Daoy (cell line): ENCODE measurements at places on chromosomes 6 and 20. TPM values are rescaled to one million over a fixed set of nuclear protein-coding genes. Genes with fewer than 3 reads are reported as not detected.

Gene TMEM200A
- total RNA-seq: not detected in 2 replicates

GRCh38 chr20:63100174-63100925, 93.6 kb upstream of the BHLHE23 start:
- no peak for DNase-seq

DNA sequence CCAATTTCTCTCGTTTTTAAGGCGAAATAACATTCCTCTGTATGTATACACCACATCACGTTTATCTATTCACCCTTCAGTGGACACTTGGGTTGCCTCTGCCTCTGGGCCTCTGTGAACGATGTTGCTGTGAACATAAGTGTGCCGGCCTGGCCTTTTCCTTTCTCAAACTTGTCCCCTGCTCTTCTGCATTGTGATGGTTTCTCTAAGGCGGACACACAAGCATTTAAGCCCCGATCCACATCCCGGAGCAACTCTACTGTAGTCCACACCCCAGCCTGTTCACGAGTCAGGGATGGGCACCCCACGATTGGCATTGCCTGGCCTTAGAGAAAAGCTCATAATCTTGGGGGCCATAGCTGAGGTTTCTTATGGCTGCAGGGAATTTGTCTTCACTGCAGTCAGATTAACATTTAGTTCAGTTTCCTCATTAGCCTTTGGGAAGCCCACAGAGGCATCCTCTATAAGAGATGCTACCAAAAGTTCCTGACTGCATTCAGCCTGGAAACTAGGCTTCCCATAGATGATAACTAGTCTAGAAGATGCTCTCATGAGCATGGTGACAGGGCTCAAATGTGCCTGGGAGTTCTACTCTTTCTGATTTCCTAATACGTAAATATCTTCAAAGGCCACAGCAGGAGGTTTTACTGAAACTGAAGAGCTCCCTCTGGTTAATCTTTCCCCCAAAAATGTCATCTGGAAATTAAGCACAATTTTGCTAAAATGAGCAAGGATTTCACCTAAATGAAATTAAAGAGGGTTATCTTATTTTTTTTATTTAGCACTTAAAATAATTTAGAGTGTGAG, 762 bp downstream of the ZC3H12D start:
- DNase-seq: no peak

Gene MDFI
- total RNA-seq: 45.7 and 53.7 TPM in 2 replicates

DNA sequence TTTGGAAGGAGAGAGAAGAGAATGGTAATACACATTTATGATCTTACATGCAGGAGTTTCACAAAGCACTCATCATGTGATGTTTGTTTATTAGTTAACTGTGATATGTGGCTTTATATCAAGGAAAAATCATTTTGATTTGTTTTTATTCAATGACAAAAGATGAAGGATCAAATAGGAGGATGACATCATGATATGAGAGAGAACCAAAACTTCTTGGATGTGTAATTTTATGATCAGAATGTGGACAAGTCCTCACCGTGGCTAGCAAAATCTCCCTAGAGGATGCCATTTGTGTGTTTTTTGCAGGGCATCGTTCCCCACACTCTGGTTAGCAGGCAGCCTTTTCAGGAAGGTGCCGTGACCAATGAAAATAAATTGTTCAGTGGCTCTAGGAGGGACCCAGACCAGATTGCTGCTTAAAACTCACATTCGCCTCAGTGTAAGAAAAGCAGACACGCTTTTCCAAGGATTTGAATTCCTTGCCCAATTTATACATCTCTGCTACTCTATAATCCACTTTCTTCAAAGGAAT, 552.7 kb downstream of the NKAIN2 start:
- DNase-seq: no peak

DNA sequence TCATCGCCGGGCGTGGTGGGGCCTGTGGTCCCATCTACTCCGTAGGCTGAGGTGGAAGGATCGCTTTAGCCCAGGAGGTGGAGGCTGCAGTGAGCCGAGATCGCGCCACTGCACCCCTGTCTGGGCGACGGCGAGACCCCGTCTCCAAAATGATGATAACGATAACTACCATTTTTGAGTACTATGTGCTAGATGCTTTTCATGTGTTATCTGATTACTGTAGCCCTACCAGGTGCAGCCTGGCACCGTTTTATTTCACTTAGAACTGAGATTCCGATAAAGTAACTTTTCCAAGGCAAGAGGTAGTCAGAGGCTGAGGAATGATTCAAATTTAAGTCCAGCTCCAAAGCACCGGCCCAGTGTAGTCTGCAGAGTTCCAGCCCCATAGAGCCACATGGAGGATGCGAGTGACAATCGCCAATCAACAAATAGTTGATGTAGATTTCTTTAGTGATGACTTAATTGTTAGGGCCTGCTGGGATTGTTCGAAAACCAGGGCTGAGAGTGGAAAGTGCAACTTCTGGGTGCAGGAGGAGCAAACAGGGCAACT, 727 bp downstream of the ERMARD start:
- DNase-seq: no peak

DNA sequence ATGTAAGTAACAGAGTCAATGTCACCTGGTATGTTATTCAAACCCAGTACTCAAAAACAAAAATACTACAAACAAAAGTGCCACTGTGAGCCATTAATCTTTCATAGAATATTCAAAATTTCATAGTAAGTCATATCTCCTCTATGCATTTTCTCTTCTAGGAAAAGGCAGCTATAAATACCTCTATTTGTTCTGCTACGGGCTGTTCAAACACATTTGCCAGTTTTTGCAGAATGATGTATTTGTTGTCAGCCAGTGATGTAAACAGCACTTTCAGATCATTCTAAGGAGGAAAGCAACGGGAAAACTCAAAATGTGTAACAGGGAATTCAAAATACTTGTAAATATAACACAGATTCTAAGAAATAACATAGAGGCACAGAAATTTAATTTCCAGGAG, 388.2 kb downstream of the SYNE1 start:
- no peak for DNase-seq

GRCh38 chr6:169250660-169251059, 3.0 kb downstream of the THBS2 start:
- DNase-seq: peak; percentile 90

DNA sequence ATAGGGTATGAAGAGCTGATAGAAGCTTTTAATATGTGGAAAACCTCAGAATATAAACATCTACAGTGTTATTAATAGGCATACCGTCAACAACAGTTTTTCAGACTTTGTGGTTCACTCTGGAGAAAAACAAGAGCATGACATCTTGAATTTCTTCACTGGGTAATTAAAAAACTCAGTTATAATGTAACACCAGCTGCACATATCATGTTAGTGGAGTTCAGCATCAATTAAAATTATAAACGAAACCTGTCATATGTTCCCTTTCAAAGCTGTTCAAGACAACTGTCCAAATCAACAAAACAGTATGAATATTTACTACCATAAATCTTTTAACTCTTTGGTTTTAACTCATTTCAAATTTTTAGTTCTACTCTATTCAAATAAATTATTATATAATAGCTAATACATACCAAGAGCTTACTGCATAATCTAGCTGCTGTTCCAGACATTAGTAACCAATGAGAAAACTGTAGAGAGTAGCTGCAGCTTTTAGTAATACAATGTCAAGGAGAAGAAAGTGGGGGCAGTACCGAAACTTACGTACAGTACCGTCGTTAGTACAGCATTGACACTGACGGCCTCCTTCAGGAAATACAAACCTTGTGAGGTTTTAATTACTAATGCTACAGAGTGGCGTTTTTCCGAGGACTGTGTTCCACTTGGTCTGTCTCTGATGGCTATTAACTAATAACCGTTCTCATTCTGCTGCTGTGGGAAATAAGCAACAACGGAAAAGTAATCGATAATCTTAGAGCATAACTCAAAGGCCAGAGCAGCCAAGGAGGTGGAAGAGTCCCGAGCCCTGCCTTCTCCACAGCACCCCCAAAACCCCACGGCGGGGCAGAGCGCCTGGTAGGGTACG, 532 bp upstream of the PM20D2 start:
- DNase-seq: peak; percentile 15

DNA sequence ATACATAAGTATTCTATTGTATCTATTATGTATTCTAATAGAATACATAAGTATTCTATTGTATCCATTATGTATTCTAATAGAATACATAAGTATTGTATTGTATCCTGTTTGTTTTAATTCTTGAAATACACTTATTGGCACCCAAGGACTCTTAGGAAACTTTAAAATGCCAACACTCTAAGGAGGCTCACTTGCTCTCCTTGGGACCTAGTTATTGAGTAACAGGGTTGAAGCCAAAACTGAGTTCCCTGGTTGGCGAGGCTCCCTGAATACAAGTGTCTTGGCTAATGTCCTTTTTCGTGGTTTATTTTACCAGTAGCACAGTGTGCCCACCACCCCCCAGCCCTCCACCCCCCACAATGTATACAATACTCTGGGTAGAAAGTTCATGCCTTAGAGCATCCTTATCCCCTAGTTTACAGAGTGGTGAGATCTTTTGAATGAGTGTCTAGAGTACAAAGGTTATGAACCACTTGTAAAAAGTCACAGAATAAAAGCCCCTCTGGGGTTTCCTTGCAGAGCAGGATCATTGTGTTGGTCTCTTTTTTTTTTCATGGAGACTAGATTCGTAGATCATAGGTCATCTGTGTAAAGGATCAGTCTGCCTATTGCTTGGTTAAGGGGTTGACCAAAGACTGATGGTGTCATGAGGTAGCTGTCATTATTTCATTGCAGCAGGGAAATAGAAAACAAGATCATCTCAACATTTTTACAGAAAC, 32.5 kb upstream of the PRDM1 start:
- DNase-seq: no peak

DNA sequence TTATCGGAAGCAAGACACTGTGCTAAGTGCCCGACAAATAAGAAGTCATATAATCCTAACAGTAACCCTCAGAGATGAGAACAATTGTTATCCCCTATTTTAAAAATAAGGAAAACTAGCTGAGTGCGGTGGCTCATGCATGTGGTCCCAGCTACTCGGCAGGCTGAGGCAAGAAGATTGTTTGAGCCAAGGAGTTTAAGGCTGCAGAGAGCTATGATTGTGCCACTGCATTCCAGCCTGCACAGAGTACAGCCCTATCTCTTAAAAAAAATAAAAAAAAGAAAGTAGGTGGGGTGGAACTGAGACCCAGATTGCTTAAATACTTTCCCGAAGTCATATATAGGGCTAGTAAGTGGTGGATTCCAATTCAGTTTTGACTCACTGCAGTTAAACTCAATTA, 84.7 kb downstream of the UST start:
- no peak for DNase-seq

GRCh38 chr20:55668631-55669030, 336.7 kb downstream of the CBLN4 start:
- DNase-seq: no peak

- no peak for DNase-seq
Observed at GRCh38 chr6:79607000-79607399, 24.1 kb upstream of the SH3BGRL2 start.

Gene GHRH
- not detected in 2 replicates for total RNA-seq

GRCh38 chr6:52749556-52750152, 13.6 kb downstream of the GSTA2 start:
- no peak for DNase-seq

GRCh38 chr6:136251394-136251793, 1.3 kb upstream of the MTFR2 start:
- DNase-seq: no peak

GRCh38 chr6:291697-292505, at the start of gene DUSP22:
Gene DUSP22 (plus strand): TSS chr6:292487. CDS start chr6:292540, 53 bp downstream.
- peak; percentile 97 for DNase-seq

DNA sequence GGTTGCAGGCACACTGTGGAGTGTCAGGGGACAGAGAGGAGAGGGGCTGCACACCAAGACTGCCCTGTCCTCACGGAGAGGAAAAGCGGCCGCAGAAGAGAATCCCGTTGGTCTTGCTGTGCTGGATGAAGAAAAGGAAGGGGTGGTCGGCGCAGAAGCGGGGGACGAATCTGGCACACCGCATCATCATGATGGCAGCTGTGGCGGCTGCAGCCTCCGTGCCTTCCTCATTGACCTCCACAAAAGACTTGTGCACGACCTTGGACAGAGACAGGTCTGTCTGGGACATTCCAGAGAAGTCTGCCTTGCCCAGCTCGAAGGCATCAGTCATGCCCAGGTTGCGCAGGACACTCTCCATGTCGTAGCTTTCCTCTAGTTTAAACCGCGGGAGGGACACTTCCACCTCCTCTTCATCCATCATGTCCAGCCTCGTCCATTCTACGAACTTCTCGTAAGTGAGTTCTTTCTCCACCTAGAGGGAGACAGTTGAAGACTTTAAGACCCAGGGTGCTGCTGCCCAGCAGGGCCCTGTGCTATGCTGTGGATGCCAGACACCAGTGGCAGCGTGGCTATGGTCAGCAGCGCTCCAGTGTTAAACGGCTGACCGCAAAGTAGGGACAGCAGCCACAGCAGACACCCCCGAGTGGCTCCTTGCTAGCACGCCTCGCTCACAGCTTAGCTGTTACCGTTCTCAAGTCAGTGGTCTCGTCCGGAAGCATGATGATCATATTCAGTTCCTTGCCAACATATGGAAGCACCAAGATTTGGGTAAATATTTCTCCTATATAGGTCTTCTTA, 22.9 kb downstream of the SERPINB6 start:
- no peak for DNase-seq

DNA sequence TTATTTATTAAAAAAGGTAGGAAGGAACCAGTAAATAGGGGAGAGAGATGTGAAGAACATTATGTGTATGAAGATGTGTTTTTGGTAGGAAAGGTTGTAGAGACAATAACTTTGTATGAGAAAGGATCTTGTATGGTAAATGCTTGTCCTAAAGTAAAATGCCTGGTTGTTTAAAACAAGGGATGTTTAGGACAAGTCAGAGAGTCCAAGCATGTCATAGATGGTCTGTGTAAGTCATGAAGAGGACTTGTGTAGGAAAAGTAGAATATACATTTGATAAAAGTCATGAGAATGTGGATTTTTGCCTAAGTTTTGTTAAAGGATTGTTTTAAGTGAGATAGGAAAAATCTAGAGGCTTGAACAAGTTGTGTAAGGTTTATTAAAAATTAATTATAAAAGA, 325.1 kb downstream of the CDH26 start:
- no peak for DNase-seq

Gene EYS
- total RNA-seq: not detected in 2 replicates

DNA sequence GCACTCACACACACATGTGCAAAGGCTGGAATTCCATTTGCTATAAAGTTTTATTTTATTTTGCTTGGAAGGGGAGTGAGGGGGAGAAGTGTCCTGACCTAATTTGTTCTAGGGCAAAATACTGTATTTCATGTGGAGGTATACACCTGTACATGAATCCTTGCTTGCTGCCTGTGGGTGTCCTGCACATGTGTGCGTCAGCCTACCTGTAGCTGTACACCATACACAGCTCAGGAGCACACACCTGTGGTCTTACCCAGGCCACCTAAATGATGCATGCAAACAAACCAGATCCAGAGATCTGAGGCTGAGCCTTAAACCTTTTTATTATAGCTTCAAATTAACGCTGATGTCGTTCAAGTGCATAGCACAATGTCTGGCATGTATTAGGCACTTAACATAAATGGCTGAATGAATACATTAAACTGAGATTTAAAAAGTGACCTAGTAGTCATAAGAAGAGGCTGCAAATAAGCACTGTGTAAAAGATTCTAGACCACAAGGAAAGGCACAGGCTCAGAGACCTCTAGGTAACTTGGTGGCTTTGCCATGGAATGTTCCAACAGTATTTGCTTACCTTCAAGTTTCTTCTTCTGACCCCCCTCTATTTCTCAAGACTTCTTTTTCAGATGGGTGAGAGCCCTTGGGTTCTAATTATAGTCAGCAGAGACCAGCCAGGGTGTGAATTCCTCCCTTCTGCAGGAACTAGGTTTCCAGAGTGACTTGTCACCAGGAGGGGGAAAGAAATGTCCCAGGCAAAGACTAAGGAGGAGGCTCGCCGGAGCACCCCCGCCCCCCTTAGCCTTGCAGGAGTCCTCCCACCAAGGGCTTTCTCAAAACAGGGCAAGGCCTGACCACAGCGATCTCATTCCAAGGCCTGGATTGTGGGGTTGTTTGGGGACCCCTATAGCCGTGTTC, 13.4 kb downstream of the FOXC1 start:
- no peak for DNase-seq

GRCh38 chr6:94956910-94957309, 620.4 kb upstream of the MANEA start:
- DNase-seq: no peak
